Muscle of leg (tissue), 16 donors: ENCODE measurements at places on chromosomes 12 and 14.

- DNase-seq = peak; percentile 5
These were observed 106.0 kb downstream of the RPS29 start for GRCh38 chr14:49480053-49480760.

GRCh38 chr14:55910601-55911243 is 207.5 kb upstream of the PELI2 start:
- DNase-seq = no peak

DNA sequence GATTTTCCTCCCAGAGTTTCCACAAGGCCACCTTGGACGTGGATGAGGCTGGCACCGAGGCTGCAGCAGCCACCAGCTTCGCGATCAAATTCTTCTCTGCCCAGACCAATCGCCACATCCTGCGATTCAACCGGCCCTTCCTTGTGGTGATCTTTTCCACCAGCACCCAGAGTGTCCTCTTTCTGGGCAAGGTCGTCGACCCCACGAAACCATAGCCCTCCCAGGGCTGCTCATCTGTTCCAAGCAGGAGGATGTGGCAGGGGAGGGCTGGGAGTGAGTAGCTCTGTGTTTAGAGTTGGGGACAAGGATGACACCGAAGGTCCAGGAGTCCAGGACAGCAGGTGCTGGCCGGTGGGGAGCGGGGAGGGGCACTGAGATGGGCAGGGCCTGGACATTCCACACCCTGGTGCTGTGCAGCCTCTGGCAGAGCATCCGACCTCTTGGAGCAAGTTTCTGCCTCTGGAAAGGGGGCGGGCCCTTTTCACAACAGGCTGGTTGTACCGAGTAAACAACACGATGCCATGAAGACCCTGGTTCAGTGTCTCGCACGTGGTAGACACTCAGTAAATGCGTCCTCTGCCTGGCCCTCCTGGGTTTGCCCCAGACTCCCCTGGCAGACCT is 8.2 kb downstream of the SERPINA4 start:
- DNase-seq = no peak

GRCh38 chr12:113935459-113935858 is 30.7 kb downstream of the RBM19 start:
- no peak for DNase-seq

DNA sequence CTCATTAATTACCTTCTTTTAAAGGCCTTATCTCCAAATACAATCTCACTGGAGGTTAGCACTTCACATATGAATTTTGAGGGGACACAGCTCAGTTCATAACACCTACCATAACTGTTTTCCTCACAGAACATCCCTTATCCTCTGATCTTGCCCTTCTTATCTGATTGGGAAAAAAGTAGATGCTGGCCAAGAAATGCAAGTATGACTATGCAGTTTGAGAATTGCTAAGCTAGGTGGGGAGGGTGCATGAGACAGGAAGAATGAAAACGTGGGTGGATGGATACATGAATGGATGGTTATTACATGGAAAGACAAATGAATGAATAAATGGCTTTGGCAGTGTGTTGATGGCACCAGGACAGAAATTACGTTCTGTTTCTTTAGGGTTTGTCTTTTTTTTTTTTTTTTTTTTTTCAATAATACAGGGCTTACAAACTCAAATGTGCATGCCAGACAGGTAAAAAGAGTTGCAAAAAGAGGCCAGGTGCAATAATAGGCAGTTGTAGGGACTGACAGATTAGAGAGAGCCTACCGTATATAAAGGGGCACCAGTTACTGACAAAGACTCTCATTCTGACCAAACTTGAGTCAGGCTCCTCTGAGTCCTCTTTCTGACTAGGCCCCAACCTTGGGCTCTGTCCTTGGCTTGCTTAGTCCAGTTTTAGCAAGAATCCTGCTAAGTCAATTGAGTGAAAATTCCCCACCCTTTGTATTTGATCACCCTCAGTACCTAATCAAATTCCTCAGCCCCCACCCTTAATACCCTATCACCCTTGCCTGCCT is 304.9 kb downstream of the ZFP36L1 start:
- DNase-seq = no peak

DNA sequence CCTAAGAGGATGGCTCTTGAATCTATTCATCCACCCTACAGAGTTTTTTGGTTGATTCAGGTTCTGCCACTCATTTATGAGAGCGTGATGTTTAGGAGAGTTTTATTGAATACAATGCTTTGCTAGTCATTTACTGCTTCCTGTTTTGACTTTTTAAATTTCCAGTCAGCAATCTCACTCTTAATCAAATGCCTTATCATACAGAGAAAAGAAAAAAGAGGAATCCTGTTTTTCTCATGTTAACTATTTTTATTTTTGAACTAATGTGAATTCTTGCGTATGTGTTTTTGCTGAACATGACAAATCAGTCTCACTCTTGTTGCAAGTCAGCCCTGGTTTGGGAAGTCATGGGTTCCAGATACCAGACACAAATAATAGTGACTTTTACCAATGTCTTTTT is 22.1 kb upstream of the LGMN start:
- DNase-seq = peak; percentile 49

- DNase-seq = no peak
These were observed 49.2 kb downstream of the BRMS1L start for GRCh38 chr14:35875296-35875695.

DNA sequence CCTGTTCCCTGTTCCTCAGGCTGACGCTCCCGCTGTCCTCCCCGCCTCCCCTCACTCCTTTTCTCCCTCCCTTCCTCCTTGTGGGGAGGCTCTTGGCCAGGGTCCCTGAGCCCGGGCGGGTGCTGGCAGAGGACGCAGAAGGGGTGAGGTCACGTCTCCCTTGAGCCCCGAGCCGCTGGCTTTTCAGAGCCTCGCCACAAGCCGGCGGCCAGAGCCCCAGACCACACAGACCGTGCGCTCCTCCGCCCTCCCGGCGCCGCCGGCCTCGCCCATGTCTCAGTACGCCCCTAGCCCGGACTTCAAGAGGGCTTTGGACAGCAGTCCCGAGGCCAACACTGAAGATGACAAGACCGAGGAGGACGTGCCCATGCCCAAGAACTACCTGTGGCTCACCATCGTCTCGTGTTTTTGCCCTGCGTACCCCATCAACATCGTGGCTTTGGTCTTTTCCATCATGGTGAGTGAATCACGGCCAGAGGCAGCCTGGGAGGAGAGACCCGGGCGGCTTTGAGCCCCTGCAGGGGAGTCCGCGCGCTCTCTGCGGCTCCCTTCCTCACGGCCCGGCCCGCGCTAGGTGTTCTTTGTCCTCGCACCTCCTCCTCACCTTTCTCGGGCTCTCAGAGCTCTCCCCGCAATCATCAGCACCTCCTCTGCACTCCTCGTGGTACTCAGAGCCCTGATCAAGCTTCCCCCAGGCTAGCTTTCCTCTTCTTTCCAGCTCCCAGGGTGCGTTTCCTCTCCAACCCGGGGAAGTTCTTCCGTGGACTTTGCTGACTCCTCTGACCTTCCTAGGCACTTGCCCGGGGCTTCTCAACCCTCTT is at the start of gene TMEM233:
TMEM233 (plus strand) TSS at position 197 of the 821 bp plus-strand sequence; CDS start at position 272, 75 bp downstream.
- peak; percentile 27 for DNase-seq

- DNase-seq = peak; percentile 15
These were observed 55.9 kb upstream of the AVPR1A start for GRCh38 chr12:63206909-63207308.

DNA sequence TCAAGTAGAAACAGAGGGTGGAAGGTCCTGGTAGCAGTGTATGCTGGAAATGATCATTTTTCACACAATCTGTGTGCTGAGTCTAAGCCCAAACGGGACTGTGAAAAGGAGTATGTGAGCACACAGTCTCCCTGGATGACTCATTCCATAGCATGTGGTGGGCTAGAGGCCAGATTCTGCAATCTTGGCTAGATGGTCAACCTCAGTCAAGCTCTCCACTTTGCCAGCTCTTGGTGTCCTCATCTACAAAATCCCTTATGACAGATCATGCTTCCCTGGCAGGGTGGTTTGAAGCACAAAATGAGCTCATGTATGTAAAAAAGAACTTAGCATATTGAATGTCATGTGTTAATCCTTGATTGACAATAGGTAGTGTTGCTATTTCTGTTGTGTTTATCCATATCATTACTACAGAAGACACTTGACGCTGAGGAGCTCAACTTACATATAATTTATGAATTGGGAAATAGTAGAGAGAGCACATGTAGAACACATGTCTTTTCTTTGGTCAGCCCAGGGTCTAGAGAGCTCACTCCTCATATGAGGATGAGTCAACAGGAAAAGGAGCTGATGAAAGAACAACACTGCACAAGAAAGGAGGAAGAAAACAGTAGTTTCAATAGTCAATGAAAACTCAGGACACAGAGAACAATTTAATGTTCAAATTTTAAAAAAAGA is 517.5 kb downstream of the BCL11B start:
- DNase-seq = peak; percentile 78

DNA sequence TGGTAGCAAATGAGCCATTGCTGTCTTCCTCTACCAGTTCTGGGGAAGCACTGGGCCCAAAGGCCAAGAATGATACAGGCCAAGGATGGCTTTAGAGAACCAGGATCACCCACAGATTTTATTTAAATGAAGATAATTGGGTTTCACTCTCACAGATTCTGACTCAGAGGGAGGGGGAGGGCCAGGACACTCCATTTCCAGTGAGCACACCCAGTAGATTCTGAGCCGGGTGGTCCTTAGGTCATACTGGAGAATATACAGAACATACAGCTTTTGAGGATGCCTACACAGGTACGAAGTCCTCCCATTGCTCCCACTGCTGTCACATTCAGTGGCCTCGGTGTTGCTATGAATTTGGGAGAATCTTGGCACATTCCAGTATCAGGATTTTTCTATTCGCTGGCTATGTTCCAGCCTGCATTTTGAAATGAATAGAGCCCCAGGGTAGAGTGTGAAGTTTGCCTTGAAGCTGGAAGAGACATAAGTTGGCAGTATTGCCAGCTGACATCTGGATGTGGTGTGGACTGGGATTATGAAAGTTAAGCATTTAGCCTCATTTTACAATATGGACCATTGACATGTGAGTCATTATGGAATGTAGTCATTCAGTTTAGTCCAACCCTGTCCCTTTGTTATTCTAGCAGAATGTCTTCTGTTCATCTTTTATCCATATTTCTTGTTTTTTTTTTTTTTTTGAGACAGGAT is 45.8 kb upstream of the POC1B start:
- peak; percentile 7 for DNase-seq

DNA sequence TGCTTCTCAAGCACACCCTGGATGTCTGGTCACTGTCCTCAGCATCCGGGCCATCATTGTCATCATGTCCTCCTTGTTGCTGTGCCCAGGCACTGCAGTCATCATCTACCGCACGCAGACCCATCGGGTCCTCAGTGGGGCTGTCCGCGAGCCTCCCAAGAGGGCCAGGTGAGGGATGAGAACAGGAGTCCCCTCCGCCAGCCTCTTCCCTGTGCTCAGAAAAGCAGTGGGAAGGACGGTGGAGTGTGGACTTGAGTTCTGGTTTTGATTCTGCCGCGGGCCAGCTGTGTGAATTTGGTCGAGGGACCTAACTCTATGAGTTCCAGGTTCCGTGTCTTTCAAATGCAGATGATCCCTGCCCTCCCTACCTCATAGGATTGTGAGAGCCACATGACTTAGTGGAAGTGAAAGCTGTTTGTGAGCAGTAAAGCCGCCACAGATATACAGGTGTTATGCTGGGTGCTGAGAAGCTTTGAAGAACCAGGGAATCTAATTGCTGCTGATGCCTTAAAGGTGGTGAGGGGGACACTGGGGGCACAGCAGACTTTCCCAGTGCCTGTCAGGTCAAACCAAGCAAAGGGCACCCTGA is 122.9 kb upstream of the RAP1B start:
- no peak for DNase-seq

GRCh38 chr12:129911428-129912049 is 7.7 kb upstream of the TMEM132D start:
- peak; percentile 58 for DNase-seq

- DNase-seq = no peak
These were observed 250.9 kb downstream of the ADGRD1 start for GRCh38 chr12:131204416-131205274.

- no peak for DNase-seq
These were observed 122.9 kb downstream of the OTOGL start for GRCh38 chr12:80222261-80222660.

DNA sequence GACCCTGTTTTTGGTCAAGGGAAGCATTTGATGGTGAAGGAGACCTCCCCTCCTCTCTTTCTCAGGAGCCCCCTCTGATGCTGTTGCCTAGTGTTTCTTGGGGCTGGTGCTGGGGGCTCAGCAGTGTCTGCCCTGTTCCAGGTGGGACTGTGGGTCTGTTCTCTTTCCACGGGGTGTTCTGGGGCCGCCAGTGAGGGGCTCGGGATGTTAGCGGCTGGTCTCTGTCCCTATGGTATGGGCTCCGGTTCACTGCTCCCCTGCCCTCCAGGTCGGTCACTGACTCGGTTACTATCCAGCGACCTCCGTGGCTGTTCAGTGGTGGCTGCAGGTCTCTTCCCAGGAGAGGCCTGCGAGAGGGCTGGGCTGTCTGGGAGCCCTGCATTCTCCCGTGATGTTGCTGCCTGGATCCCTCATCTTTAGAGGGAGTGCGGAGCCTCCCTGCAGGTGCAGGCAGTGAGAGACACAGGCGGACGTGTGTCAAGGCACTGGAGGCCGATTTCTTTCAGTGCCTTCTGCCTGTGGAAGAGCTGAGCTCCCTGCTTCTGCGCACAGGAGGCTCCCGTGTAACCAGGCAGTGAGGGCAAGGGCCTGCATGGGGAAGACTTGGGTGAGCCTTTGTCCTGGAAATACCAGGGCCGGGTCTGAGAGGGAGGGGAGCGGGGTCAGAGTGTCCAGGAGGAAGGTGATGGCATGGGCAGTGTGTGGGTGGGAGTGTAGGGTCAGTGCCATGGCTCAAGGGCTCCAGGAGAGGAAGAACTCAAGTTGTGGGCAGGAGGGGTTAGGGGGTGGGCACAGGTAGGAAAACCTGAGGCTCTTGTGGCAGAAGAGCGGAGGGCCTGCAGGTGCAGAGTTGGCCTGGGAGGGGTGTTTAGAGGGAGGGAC is 362.6 kb downstream of the TMEM121 start:
- DNase-seq = no peak

DNA sequence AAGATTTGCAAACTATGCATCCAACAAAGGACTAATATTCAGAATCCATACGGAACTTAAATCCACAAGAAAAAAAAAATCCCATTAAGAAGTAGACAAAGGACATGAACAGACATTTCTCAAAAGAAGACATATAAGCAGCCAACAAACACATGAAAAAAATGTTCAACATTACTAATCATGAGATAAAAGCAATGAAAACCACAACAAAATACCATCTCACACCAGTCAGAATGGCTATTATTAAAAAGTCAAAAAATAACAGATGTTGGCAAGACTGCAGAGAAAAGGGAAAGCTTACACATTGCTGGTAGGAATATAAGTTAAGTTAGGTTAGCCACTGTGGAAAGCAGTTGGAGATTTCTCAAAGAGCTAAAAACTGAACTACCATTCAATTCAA is 16.2 kb downstream of the CDK17 start:
- DNase-seq = no peak

DNA sequence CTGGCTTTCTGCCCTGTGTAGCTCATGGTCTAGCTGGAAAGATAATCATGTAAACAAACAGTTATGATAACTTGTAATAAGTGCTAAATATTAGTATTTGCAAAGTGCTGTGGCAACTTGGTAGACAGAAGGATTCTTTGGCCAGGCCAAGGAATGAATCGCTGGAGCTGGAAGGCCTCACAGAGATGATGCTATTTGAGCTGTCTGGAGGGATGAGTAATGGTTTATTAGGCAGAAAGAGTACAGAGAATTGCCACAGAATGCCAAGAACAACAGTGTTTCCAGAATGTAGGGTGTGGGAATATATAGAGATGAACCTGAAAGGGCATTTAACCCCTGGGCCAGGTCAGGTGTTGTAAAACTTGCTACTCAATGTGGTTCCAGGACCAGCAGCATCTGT is 27.6 kb downstream of the OTX2 start:
- DNase-seq = no peak
